ENCODE measurements at places on chromosomes 4 and X.

- no peak for DNase-seq
Measured at GRCh38 chr4:102625232-102625930, 124.2 kb downstream of the NFKB1 start.

- no peak for DNase-seq
Measured at GRCh38 chrX:44876086-44876485, 3.1 kb downstream of the KDM6A start.

DNA sequence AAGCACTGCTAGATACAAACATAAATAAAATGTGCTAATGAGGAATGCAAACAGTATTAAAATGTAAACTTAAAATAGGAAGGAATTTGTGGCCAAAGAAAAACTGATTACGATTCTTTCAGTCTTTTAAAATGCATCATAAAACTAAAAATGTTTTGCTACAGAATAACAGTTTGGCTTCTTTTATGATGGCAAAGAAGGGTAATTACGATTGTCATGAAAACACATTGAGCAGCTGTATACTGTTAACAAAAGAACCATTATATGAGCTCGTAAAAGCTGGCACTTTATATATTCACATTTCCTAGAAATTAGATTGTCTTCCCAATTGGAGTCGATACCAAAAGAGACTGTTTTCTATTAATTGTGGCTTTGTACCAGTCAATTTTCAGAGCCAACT, 290.4 kb downstream of the NR3C2 start:
- no peak for DNase-seq

DNA sequence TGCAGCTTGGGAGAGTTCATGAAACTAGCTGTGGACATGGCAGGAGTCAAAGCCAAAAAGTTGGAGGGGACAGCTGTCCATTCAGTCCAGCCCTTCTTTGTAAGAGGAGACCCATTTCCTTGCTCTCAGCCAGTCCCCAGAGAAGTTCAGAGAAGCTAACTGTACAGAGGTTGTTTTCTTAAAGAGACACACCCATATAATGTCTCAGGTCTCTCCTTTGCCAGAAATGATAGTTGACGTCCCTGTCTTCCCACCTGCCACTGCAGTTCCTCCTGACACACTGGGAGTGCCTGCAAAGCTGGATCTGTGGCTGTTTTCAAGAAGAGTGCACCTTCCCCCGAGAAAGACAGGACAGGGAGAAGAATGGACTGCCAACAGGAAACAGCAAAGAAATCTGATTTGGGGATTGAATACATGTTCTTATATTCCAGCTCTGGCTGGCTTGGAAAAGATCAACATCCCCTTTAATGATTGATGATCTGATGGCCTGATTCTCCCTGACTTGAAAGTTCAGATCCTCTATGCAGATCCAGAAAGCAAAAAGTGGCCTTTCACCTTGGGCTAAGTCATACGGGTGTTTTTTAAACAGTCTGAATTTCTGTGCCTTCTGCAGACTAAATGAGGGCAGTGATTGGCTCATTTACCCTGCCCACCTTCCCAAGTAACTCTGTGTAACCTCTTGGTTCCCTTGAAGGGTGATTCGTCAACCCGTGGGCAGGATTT, 87.2 kb downstream of the MAOA start:
- DNase-seq: no peak

- no peak for DNase-seq
Measured at GRCh38 chrX:38578167-38578566, 16.8 kb downstream of the TSPAN7 start.

DNA sequence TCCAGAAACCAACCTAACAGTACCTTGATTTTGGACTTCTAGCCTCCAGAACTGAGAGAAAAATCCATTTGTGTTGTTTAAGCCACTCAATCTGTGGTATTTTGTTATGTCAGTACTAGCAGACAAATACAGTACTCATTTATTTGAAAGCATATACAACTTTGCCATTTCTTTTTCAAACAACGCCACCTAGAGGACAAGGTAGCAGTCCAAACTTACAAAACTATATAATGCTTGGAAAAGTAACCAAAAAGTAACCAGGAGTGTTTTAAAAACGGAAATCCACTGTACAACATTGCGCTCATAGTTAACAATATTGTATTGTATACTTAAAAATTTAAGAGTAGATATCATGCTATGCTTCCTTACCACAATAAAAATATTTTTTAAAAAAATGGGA, 37.0 kb upstream of the FGF13 start:
- no peak for DNase-seq

DNA sequence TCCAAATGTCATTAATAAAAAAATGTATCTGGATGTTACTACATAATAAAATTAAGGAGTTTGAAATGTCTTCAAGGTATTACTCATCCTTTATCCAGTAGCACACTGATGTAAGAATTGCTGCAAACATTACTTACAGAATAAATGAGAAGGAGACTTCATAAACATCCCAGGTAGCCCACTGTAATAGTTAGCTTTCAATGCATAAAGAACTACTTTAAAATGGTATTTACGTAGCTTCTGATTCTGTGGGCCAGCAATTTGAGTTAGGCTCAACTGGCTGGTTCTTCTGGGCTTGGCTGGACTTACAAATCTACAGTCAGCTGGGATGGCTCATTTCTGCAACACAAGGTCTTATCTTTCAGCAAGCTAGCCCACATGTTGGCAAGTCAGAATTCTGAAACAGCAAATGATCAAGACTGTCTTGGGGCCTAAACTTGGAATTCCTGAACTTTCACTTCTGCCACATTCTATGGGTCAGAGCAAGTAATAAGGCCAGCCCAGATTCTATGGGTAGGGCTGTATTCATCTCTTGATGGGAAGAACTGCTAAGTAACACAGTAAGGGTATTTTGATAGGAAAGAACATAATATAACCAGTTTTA, 522.5 kb downstream of the IQCM start:
- DNase-seq: no peak

GRCh38 chrX:22406201-22406737, 133.6 kb downstream of the CBLL2 start:
- DNase-seq: no peak
